ENCODE measurements at places on chromosomes 11 and 22. TPM values are rescaled to one million over a fixed set of nuclear protein-coding genes. Genes with fewer than 3 reads are reported as not detected.

GRCh38 chr11:17608821-17609220 lies 61.8 kb downstream of the OTOG start:
- DNase-seq: no peak

The KRTAP5-8 gene
- not detected for total RNA-seq

The IL17REL gene
- 0.24 TPM for total RNA-seq

The THY1 gene
- total RNA-seq: 0.40 TPM

Data from activated T-cell treated with anti-CD3 and anti-CD28 coated beads, Interleukin-2, amount 50 U/mL, for 4 hours (primary cell).